ENCODE measurements at places on chromosomes 5 and 9. TPM values are rescaled to one million over a fixed set of nuclear protein-coding genes. Genes with fewer than 3 reads are reported as not detected.

Gene FAM221B
- total RNA-seq: not detected

DNA sequence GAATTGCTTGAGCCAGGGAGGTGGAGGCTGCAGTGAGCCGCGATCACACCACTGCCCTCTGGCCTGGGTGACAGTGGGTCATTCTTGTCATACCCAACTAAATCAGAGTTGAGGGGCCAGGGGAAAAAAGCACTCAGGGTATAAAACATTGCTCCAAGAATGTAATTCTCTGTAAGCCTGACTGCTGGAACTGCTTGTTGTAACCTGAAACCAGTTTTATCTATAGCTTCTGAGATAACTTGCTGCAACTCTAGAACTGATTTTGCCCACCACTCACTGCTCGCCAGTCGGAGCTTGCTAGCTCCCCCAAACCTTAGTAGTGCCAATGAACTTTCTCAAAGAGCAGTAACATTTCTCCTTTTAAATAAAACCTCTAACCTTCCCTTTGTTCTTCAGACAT is 9.6 kb upstream of the MSH3 start:
- no peak overlapping the region for H3K4me3 ChIP-seq
- peaks cover 35% of the 10 kb centered on the region for H3K36me3 ChIP-seq
- H3K4me1 ChIP-seq: no peaks in the 10 kb centered on the region
- H3K27ac ChIP-seq: no peak overlapping the region
- no peaks in the 10 kb centered on the region for H3K27me3 ChIP-seq

Gene KIF3A
- 13.9 TPM for total RNA-seq

- H3K4me1 ChIP-seq: no peaks in the 10 kb centered on the region
- no peaks in the 10 kb centered on the region for H3K36me3 ChIP-seq
- no peak for DNase-seq
- no peaks in the 10 kb centered on the region for H3K27me3 ChIP-seq
Measured at GRCh38 chr9:128026255-128026772, 40.8 kb downstream of the NAIF1 start.

- no peaks in the 10 kb centered on the region for H3K36me3 ChIP-seq
- no peaks in the 10 kb centered on the region for H3K27me3 ChIP-seq
- no peak overlapping the region for H3K27ac ChIP-seq
- no peak for DNase-seq
Measured at GRCh38 chr9:99335280-99335679, 113.2 kb downstream of the SEC61B start.
